CD8-positive, alpha-beta T cell (primary cell): ENCODE measurements at places on chromosomes 7 and 10.

- no peak for DNase-seq
Measured at GRCh38 chr7:30308389-30308788, 24.0 kb downstream of the ZNRF2 start.

GRCh38 chr7:44615149-44615611 lies 8.8 kb downstream of the OGDH start:
- no peak for DNase-seq

DNA sequence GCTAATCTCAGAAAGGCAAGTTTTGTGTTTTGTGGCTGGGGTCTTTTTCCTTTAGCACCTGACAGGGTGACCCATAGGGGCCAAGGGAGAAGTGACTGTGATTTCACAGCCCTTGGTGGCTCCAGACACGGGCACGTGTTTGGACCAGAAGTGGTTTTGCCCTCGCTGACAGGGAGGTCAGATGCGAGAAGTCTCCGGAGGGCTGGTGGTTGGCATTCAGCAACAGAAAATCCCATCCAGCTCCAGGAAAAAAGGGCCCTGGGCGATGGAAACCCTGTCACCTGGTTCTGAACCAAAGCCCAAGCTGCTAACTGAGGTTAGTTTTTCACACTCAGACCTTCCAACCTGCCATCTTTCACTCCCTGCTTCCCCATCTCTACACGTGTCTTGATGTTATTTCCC lies 272.9 kb downstream of the TRIL start:
- peak; percentile 19 for DNase-seq

DNA sequence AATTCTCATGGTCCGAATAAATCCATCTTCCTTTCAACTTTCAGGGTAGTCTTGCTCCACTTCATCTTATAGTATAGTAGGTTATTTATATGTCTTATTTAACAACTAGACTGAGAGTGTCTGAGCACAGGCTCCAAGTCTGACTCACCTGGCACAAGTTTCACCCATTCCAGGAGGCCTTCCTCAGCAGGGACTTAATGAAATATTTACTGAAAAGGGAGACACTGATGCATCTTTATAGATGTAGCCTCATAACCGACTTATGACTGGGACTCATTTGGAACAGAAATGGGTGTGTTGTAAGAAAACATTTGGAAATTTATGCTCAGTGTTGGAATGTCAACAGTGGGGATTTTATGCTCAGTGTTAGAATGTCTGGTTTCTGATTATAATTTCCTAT lies 59.9 kb downstream of the CH25H start:
- no peak for DNase-seq

- DNase-seq: no peak
Measured at GRCh38 chr7:4216016-4216415, 466.1 kb upstream of the FOXK1 start.
